ENCODE measurements at places on chromosomes 13 and 19.

- no peak for DNase-seq
These were observed at the start of gene TMEM221 for GRCh38 chr19:17448131-17448967. Gene TMEM221, minus strand, starts transcription at chr19:17448668. Its CDS starts 206 bp downstream, at chr19:17448462.

DNA sequence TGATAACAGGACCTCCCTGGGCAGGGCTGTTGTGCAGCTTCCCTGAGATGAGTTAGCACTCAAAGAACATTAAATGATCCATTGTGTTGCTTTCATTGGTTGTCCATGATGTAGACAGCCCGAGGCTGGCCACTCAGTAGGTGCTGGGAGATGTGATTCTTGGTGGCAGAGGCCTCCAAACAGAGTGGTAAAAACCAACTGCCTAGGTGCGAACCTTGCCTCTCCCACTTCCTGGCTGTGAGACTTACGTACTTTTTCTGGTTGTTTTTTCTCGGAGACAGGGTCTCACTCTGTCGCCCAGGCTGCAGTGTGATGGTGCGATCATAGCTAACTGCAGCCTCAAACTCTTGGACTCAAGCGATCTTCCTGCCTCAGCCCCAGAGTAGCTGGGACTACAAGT is 6.2 kb downstream of the SARS2 start:
- DNase-seq = no peak

DNA sequence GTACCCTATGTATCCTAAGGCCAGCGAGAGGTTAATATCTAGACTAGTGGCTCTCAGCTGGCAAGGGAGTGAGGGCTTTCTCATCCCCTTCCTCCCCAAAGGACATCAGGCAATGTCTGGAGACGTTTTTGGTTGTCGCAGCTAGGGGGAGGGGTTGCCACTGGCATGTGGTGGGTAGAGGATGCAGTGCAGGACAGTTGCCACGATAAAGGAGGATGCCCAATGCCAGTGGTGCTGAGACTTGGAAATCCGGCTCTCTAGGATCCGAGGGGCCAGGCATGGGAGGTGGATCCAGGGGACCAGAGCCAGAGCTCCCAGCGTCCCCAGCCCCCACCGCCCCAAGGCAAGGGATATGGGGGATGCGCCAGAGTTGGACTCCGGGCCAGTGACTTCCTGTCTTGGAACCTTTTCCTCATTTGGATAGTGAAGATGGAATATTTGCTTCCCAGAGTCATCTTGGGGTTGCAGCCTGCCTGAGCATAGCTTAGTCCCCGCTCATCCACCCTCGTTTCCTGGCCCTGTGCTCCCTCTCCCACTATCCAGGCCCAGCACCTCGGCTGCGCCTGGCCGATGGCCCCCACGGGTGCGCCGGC is 4.9 kb downstream of the SSC5D start:
- no peak for DNase-seq

DNA sequence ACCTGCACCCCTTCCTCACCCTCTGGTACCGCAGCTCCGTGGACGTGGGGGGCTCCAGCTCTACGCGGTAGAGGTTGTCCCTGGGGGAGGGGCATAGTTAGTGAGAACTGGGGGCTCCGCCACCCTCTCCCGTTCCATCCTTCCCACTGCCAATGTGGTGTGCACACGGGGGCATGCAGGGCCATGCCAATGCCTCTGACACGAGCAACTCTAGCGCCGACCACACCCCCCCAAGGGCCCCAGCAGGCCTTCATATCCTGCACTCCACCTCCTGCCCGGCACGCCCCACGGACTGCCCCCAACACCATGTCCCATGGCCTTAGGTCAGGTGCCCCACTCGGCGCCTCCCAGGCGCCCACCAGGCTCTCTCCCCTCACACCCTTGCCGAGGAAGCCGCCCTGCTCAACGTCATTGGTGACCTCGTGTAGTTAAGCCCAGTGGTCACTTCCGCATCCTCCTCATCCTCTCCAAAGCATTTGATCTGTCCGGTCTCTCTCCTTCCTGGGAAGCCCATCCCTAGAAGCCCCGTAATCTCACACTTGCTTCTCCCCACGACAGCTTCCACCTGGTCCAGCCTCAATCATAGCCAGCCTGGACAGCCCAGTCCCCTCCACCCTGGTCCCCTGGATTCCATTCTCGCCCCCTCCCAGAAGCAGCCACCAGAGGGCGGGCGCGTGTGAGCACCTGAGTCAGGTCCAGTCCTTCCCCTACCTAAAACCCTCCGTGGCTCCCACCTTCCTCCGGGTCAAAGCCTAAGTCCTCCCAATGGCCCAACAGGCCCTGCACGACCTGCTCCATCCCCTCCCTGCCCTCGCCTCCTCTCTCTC is 2.1 kb downstream of the SEMA6B start:
- no peak for DNase-seq

DNA sequence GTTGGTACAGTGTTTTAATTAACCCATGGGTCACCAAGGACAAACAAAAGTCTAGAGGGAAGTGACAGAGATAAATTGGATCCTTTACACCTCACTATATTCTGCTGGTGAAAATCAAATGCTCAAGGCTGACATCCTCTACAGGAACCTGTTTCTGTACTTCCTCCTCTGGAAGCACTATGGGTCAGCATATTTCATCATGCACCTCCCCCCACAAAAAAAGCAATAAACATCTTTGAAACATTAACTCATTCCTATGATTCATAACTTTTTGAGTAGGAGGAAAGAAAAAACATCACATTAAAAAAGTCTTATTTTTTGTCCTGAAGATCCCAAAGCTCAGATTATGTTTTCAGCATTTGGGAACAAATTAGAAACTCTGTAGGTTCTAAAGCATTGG is 588.3 kb upstream of the SGCG start:
- no peak for DNase-seq

- no peak for DNase-seq
These were observed 2613.9 kb upstream of the PCDH20 start for GRCh38 chr13:64029343-64030093.

DNA sequence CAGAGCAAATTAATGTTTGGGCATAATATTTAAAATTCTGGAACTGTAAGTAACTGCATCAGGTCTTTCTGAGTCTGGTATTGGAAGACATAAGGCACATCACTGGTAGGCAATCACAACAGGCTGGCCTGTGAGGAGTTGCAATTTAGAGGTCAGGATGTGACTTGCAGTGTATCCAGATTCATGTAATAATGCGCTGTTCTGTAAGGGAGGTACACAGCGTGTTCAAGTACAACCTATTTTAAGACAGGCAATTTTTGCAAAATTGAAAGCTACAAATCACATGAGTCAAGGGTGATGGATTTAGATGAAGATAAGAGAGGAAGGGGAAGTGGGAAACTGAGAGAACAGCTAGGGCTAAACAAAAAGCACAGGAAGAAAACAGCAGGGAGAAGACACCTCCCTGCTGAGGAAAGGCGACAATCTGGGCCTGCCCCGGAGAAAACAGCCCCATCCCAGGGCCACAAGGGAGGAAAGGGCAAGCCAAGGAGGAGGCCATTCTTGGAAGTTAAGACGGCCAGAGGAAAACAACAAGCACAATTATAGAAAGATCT is 138.1 kb downstream of the LACC1 start:
- no peak for DNase-seq

- no peak for DNase-seq
These were observed at the start of gene LIN7B for GRCh38 chr19:49113762-49114629. Gene LIN7B, plus strand, starts transcription at chr19:49114370. Its CDS starts 35 bp downstream, at chr19:49114405.

- DNase-seq = no peak
These were observed 162.3 kb downstream of the KLF5 start for GRCh38 chr13:73220966-73221720.

GRCh38 chr19:46288896-46289588 is 7.8 kb upstream of the HIF3A start:
- no peak for DNase-seq

DNA sequence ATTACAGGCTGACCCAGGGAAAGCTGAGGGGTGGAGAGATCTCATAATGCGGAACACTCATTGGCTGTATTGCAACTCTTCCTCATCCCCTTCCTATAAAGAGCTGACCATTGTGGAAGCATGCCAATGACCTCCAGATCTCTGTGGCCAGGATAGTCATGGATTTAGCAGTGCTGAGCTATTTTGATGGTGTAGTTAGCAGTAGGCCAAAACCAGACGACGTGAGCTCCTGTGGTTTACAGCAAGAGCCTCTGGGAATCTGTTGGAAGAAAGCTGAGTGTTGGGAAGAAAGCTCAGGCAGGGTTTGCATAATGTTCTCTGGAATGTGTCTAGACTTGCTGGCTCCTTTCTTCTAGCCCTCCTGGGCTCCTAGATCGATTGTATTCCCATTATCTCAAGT is 187.5 kb upstream of the GPC6 start:
- no peak for DNase-seq

DNA sequence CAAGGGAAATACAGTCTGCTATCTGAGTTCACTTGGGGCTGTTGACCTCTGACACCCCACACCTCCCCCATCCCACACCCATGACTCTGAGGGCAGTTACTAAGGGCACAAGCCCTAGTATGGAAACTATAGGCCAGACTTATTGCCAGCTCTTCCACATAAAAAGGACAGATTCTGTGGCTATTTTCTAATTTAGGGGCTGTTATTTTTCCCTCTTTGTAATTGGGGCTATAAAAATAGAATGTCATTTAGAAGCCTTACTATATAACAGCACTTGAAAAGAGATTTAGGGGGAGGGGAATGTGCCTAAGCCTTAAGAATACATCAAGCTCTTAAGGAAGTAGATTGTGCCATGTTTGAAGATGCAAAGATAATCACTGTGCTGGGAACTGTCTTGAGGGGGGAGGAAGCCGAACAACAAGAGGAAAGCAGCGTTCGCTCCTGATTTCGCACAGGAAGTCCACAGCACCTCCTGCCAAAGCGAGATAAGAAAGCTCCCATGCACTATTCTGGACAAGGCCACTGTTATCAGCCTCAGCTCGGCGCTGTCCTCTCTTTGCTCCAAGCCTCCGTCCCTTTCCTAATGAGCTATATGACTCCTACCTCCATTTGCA is 86.6 kb downstream of the FLT1 start:
- no peak for DNase-seq

DNA sequence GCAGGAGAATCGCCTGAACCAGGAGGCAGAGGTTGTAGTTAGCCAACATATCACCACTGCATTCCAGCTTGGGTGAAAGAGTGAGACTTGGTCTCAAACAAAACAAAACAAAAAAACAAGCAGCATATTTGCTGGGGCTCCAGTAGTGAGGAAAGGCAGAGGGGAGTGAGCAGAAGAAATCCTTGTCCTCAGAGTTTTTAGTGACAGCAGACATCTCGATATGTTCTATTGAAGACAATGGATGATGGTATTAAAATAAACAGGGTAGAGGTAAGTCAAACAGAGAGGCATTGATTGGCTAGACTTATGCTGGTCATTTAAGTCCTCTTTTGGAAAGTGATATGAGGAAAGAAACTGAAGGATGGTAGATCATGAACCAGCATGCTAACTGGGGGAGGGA is 19.0 kb downstream of the NLRP7 start:
- DNase-seq = no peak

DNA sequence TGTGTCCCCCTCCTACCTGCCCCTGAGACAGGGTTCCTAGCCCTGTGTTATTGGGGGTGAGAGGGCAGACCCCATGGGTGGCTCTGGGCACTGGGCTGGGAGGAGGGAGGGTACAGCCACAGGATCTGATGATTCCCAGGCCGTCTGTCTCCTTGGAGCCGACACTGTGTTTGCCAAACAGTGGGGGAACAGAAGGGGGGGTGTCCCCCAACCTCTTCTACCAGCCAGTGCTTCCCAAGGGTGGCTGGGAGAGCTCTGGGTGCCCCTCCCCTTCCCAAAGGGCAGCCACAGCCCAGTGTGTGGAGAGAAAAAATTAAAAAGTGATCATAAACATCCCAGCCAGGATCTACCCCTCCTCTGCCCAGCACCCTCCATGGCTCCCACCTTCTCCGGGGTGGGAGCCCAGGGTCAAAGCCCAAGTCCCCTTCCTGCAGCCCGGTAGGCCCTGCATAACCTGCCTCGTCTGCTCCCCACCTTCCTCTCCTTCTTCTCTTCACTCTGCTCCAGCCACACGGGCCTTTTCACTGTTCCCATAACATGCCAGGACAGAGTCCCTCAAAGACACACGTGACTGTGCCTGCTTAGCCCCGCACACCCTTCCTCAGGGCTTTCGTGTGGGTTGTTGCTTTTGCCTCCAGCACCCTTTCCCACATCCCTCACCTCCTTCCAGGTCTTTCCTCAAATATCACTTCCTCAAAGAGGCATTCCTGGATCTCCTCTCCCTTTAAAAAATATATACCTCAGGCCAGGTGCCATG is 1.4 kb upstream of the PLIN4 start:
- no peak for DNase-seq

DNA sequence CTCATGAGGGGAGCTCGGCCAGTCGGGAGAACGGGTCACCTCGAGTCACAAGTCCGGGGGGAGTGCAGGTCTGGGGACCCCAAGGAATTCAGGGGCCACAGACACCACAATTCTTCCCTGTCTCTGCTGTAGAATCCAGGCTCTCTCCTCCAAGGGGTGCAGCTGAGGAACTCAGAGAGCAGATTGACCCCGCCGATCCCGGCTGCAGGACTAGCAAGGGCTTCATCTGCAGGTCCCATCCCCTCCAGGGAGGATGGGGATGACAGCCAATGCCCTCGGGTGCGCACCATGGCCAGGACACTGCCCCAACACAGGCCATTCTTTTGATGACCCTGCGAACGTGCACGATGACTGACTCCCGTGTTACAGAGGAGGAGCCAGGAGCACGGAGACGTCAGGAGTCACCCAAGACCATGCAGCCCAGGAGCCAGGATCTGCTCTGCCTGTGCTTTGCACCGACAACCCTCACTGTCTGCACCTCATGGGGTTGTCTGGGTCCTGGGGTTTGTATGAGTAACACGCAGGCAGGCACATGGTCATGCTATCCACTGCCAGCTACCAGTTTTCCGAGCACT is 48.5 kb upstream of the TUBGCP3 start:
- DNase-seq = no peak

- DNase-seq = no peak
These were observed 2.5 kb downstream of the ICAM5 start for GRCh38 chr19:10292206-10292788.

- DNase-seq = no peak
These were observed 2.9 kb downstream of the C13orf46 start for GRCh38 chr13:113970810-113971470.

DNA sequence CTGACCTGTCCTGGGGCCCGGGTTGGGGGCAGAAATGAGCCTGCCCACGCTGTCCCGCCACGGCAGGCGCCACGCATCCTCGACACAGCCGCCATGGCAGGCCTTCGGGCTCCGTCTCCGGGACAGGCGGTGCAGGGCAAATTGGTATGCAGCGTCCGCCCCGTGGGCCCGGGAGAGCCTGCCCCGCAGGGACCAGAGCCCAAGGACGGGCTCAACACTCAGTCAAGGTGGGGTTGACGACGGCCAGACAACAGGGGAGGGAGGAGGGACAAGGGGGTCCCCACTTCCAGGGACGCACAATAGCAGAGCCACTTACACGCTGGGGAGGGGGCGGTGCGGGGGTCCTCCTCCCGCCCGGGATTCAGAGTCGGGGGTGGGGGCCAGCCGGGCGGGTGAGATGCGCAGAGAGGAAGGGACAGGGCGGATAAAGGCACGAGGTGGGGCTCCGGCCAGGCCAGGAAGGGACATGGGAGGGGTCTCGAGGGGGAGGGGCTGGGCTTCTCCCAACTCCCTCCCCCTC is 1.2 kb downstream of the CTXN1 start:
- DNase-seq = no peak

- no peak for DNase-seq
These were observed 9.9 kb downstream of the MYDGF start for GRCh38 chr19:4660181-4660791.

- no peak for DNase-seq
These were observed 57.1 kb downstream of the SIPA1L3 start for GRCh38 chr19:37964109-37964508.
